ENCODE measurements at places on chromosomes 2 and 18.

DNA sequence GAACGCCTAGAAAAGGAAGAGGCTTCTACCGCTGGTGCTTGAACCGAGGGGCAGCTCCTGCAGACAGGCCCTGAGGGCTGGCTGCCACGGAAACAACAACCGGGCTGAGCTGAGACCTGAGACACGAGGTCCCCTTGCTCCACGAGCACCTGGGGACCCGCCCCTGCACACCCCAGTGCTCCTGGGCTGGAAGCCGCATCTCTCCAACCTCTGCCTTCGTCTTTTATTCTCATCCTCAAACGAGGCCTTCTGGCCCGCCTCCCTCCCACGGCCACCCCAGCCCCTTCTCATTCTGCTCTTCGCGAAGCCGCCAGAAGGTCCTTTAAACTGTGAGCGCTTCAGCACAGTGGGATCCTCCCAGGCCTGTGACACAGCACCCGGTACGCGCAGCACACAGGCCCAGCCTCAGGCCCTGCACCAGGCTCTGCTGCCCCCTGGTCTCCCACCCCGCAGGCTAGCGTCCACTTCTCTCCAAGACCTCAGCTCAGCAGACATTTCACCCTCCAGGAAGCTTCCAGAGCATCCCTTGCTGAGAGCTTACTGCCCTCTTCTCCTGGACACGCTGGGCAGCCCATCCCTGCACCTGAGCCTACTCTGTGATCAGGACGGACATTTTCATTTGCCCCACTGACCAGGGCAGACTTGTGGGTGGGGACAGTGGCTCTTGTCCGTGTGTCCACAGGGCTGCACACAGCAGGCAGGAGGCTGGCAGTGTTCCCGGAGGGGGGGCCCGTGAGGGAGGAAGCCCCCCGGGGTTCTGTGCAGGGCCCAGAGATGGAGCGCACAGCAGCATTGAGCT, 149.7 kb downstream of the PXDN start:
- DNase-seq = no peak

DNA sequence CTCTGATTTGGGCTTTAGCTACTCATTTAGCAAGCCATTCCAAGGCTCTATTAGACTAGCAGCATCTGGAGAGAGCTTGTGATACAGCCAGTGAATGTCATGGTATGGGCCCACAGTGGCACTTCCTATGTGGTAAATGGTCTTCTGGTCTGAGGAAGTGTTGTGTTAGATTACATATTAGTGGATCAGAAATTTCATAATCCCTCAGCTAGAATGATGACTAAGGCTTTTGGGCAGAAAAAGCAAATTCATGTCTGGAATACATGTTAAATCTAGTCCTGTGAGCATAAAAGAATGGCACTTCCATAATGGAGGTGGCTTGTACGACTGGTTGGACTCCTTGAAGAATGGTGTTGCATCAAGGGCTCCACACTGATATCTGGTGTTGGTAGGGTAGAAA, 436.8 kb upstream of the CWC22 start:
- no peak for DNase-seq

DNA sequence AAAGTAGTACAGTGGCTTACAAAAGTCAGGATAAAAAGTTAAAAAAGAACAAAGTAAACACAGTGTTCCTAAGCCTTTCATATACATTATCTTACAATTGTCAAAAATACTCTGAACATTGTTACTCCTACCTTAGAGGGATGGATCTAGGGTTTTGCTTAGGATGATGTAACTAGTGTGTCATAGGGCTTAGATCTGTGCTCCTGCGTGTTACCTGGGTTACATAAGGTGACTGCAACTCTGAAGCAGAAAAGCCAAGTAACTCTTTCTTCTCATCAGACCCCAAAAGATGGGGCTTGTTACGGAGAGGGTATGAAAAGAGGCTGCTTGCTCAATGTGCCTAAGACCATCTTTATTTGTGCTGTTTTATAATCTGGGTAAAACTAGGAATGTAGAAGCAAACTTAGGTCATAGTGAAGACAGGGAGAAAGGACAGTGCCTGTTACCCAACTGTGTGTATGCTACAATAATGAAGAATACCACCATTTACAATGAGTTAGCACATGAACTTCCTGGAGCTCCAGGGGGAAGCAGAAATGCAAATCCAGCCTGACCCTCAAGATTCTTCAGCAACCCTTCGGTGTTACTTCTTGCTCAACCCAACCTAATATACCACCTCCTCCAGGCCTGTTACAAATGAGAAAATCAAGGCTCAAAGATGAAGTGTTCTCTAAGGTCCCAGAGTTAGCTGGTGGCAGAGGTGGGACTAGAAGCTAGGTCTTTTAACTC, 42.0 kb upstream of the STK17B start:
- no peak for DNase-seq

DNA sequence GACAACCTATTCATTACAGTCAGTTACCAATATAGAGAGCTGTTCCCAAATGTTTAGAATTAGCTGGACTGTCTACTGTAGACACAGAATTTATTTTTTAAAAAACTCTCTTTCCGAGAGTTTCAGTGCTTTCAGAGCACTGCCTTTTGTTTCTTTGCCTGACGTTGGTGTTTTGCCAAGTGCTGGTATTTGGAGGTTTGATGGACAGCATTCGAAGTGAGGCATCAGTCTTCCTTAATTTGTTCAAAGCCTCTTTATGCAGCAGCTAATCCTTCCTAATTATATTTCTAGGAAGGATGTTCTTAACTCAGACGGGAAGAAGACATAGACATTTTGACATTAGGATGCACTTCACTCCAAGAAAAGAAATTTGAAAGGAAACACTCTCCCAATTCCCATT, 83.2 kb downstream of the LTBP1 start:
- no peak for DNase-seq

DNA sequence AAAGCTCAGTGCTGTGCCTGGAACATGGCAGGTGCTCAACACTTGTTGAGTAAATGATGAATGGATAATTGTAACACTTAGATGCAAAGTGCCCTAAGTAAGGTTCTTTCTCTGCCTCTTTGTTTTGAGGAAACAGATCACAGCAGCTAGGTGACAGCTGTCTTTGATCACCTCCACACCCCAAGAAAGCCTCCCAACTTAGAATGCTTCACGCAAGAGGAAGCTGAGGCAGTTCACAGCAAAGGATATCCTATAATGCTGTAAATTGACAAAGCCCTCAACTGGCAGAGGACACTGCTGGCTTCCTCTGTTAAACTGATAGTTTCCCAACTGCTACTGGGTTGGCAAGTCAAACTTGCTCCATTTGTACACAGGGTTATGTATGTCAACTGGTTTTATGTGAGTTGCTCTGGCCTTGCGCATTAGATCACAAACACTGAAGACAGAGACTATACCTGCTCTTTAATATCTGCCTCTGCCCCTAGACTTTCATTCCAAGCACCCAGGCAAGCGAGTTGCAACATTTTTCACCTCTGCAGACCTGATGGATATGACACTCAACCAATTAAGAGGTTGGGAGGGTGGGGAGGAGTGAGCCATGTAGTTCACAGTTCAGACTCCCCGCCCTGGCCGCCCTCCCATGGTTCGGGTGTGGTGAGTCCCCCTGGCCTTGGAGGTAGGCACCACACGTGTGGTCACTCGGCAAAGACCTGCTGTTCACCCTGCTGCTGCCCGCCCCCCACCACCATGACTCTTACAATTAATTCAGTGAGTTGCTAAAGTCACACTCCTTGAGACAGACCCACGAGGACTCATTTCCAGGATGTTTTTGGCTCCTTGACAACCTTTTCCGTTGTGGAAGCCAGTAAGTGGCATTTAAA, 4.8 kb upstream of the MALL start:
- DNase-seq = no peak

GRCh38 chr2:241379481-241380480, 23.7 kb downstream of the FARP2 start:
- no peak for DNase-seq

DNA sequence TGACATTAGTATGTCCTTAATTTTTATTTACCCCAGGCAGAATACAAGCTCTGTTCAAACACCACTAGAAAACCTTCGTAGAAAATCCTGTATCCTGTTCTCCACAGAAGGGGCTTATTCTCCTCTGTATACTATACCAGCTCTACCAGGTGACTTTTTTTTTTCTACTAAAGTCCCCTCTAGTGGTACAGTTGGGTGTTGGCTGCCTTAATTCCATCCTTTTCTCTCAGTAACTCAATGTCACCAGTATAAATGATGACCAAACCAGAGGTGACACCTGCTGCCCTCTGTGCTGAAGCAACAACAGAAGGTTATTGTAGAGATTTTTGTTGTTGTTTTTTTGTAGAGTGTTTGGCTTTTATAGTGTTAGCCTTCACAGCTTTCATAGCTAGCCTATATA, 1322.0 kb downstream of the LRP1B start:
- DNase-seq = no peak

Data from activated naive CD4-positive, alpha-beta T cell (primary cell).